ENCODE measurements at places on chromosomes 5 and 9.
A peak's percentile ranks its signal among the peaks of the same experiment; 100 is the strongest.

- DNase-seq = no peak
Measured at GRCh38 chr5:72510610-72511181, 3.5 kb upstream of the ZNF366 start.

- no peak for DNase-seq
Measured at GRCh38 chr9:134231330-134231745, 67.0 kb upstream of the RNU6ATAC start.

- DNase-seq = no peak
Measured at GRCh38 chr5:140647042-140647419, 399 bp downstream of the NDUFA2 start.

GRCh38 chr5:59424515-59424914, 469.0 kb downstream of the PDE4D start:
- DNase-seq = no peak

DNA sequence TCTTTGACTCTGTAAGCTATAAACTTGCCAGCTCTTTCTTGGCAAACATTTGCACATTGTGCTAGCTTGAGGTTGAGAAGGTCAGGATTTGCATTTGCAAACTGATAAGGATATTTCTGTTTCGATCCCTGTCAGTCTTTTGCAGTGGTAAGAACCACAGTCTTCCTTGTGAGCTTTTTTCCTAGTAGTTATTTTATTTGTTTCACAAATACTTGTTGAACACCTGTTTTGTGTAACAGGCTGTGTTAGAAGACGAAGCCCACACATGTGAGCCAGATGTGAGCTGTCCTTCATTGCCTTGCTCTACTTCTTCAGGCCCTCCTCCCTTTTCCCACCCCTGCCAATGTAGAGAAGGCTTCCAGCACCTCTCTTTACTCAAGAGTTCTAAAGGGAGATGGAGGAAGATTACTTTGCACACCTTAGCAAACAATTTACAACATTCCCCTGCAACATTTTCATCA, 327.0 kb upstream of the KLF4 start:
- DNase-seq = no peak

DNA sequence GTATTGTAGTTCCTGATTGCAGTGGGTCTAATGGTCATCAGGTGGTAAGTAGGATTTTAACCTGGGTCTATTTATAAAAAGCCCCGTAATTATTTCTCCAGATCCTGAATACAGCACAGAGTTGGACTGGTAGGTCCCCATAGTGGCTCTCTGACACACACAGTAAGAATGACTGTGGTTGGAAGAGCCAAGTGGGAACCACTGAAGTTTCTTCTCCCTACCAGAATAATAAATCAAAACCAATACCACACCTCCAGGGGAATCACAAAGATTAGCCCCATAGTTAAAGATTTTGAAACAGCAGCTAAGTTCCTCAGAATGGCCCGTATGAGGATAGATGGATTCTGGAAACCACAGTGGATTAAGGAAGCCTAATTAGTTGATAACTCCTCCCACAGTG, 68.4 kb upstream of the ZFR start:
- no peak for DNase-seq

- DNase-seq = no peak
Measured at GRCh38 chr9:98339987-98340800, 84.7 kb upstream of the TBC1D2 start.

GRCh38 chr9:126228781-126229444, 97.7 kb upstream of the MVB12B start:
- DNase-seq = peak; percentile 76

DNA sequence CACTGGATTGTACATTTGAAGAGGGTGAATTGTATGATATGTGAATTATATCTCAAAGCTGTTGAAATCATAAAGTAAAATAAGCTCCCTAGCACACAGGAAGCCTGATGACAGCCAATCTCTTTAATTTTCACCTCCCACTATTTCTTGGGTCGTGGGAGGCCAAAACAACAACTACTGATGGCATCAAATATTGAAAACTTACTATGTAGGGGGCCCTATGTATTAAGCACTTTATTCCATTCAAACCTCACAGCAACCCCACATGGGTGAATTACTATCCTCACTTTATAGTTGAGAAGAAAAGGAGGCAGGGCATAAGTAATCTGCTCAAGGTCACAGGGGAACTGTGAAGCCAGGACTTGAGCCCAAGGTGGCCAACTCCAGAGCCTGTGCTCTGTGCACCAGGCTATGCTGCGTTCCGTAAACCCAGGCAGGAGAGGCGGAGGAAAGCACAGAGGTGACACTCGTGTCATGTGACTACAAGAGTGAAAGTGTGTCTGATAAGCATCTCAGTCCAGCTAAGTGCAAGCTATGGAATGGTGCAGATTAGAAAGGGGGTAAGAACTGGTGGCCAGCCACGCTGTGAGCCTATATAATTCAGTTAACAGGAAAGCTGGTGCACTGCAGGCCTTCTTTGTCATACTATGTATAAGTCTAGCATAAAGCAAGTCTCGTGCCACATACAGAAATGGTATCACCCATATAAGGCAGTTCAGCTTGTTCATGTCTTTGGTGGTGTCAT, 221.0 kb downstream of the DCP2 start:
- DNase-seq = no peak

Data from mesendoderm (in vitro differentiated cells).